Large intestine (tissue), 12 donors: ENCODE measurements at places on chromosomes 5 and 9. TPM values are rescaled to one million over a fixed set of nuclear protein-coding genes. Genes with fewer than 3 reads are reported as not detected.

DNA sequence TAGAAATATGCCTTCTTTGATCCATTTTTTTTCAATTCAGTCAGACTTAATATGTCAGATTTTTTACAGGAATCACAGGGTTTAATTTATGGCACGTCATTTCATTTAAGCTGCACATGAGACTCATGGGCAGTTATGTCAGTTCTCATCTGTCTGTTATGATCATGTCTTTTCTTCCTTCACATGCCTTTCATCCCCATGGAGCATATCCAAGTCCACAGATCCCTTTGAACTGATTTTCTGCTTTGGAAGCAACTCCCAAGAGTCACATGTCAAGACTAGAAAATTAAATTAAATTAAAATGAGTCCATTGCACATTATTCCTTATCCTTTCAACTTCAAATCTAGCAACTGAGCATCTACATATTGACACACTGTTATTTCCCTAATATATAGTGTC lies 1274.0 kb upstream of the C9orf72 start:
- H3K27ac ChIP-seq, result no peak overlapping the region
- DNase-seq, result no peak
- no peaks in the 10 kb centered on the region for H3K4me1 ChIP-seq
- no peaks in the 10 kb centered on the region for H3K27me3 ChIP-seq
- no peak overlapping the region for H3K4me3 ChIP-seq

GRCh38 chr9:129853614-129854013 lies 18.4 kb downstream of the USP20 start:
- no peak for DNase-seq
- H3K27me3 ChIP-seq, result no peaks in the 10 kb centered on the region
- H3K4me3 ChIP-seq, result no peak overlapping the region
- peaks cover 59% of the 10 kb centered on the region for H3K36me3 ChIP-seq

GRCh38 chr5:35988529-35988928 lies 2.7 kb downstream of the UGT3A1 start:
- H3K27ac ChIP-seq, result no peak overlapping the region
- no peaks in the 10 kb centered on the region for H3K27me3 ChIP-seq
- peaks cover 10% of the 10 kb centered on the region for H3K4me1 ChIP-seq

GRCh38 chr5:147750065-147750464 lies 32.5 kb downstream of the JAKMIP2 start:
- no peak overlapping the region for H3K27ac ChIP-seq
- H3K4me1 ChIP-seq, result no peaks in the 10 kb centered on the region
- no peak overlapping the region for H3K4me3 ChIP-seq
- no peaks in the 10 kb centered on the region for H3K36me3 ChIP-seq

DNA sequence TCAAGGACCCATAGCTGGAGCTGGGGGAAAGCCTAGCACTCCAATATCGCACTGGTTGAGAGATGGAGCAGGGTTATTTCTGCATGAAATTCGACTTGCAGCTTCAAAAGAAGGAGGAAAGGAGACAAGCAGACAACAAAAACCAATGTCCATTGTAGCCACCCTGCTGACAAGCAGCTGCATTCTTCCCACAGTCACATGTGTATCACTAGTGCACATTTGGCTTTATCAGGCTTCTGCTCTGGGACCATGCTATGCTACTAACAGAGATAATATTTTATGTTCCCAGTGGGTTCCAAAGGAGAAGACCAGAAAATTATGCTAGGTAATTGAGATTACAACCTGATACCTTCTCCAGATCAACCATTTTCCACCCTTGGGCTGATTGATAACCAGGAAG lies 59.7 kb downstream of the MFAP3 start:
- no peaks in the 10 kb centered on the region for H3K4me1 ChIP-seq
- H3K4me3 ChIP-seq, result no peak overlapping the region

- DNase-seq, result no peak
- H3K27me3 ChIP-seq, result no peaks in the 10 kb centered on the region
- H3K4me3 ChIP-seq, result peak overlapping the region; percentile 85
- H3K4me1 ChIP-seq, result peaks cover 11% of the 10 kb centered on the region
- H3K36me3 ChIP-seq, result peaks cover 3% of the 10 kb centered on the region
These were observed 1.1 kb downstream of the FKBP15 start for GRCh38 chr9:113219969-113220368.

GRCh38 chr9:16192403-16193017 lies 639.7 kb downstream of the CCDC171 start:
- no peak overlapping the region for H3K4me3 ChIP-seq
- peaks cover 5% of the 10 kb centered on the region for H3K4me1 ChIP-seq
- H3K36me3 ChIP-seq, result no peaks in the 10 kb centered on the region
- H3K27ac ChIP-seq, result no peak overlapping the region

DNA sequence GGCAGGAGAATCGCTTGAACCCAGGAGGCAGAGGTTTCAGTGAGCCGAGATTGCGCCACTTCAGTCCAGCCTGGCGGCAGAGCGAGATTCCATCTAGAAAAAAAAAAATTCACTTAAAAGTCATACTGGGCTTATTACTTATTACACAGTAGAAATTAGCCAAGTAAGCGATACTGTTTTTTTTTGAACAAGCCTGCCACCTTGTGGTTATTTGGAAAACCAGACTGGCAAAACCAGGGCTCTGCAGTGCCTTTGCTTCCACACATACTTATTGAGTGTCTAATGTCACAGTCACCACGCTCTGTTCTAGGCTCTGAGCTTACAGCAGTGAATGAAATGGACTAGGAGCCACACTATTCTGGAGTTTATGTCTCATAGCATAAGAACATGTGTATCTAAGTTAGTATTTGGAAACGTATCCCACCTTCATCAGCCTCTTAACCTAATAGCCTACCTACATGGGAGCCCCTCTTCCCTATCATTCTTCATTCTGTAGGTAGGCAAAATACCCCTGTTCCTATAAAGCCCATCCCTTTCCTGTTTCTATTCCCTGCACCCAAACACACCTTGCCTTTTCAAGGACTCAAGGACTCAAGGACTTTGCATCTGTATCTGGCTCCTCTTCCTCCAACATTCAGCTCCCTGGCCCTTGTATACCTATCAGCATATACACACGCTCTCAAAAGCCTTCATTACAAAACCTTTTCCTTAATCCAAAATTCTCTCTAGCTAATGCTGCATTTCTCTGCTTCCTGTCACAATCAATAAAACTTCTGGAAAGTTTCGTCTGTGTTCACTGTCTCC lies 13.9 kb upstream of the BASP1 start:
- DNase-seq, result peak; percentile 58
- H3K4me1 ChIP-seq, result no peaks in the 10 kb centered on the region
- no peak overlapping the region for H3K27ac ChIP-seq
- H3K36me3 ChIP-seq, result no peaks in the 10 kb centered on the region
- no peak overlapping the region for H3K4me3 ChIP-seq

- H3K36me3 ChIP-seq, result no peaks in the 10 kb centered on the region
- H3K27ac ChIP-seq, result no peak overlapping the region
- no peak overlapping the region for H3K4me3 ChIP-seq
- no peak for DNase-seq
- no peaks in the 10 kb centered on the region for H3K4me1 ChIP-seq
These were observed 146.1 kb downstream of the GAS1 start for GRCh38 chr9:86801246-86801645.

- H3K27ac ChIP-seq, result no peak overlapping the region
- no peak for DNase-seq
- H3K27me3 ChIP-seq, result no peaks in the 10 kb centered on the region
- H3K36me3 ChIP-seq, result no peaks in the 10 kb centered on the region
- no peak overlapping the region for H3K4me3 ChIP-seq
- H3K4me1 ChIP-seq, result no peaks in the 10 kb centered on the region
These were observed 193.7 kb downstream of the TSSK1B start for GRCh38 chr5:113240951-113241726.

DNA sequence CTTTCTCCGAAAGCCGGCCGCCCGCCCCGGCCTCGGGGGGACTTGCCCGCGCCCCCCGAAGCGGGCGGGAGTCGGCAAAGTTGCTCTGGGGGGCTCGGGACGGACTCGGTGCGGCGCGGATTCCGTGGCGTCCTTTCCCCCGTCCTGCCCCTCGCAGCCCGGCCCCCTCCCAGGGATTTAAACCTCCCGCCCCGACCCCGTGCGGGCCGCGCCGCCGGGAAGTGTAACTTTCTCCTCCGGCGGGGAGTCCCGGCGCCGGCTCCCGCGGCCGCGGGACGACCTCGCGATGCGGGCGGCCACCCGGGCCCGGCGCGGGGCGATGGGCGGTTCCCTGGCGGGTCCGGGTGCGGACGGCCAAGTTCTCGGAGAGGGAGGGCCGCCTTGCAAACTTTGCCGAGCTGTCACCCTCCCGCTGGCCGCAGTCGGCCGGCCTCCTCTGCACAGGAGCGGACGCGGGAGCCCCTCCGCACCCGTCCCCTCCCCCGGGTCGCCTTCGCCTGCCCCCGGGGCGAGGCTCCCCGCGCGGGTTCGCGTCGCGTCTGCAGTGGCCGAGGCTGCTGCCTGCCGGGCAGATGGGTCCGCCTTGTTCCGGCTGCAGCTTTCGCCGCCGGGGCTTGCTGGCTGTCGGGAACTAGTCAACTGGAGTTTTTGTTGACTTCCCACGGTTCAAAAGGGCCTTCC lies 732 bp downstream of the PBX3 start:
- peaks cover 35% of the 10 kb centered on the region for H3K27me3 ChIP-seq
- H3K4me1 ChIP-seq, result peaks cover 11% of the 10 kb centered on the region
- no peak overlapping the region for H3K27ac ChIP-seq
- H3K36me3 ChIP-seq, result no peaks in the 10 kb centered on the region
- no peak for DNase-seq

DNA sequence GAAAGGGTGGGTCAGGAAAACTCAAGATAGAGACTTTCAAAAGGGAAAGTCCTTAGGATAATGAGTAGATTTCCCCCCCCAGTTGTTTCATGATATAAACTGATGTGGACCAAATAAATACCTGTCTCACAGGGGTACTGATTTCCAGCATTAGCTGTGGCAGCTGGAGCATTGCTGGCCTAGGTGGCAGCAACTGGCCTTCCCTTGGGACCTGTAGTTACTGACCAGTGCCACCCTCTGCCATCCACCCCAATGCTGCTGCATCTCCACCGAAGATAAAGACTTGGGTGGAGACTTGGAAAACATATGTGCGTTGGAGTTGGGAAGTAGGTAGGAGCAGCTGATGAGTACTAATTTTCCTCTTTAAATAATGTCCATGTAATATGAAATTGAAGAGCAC lies 71.8 kb downstream of the SYK start:
- H3K27ac ChIP-seq, result no peak overlapping the region
- no peak overlapping the region for H3K4me3 ChIP-seq
- DNase-seq, result no peak

GRCh38 chr5:174721530-174722432 lies 2.6 kb upstream of the MSX2 start:
- H3K36me3 ChIP-seq, result no peaks in the 10 kb centered on the region
- no peak overlapping the region for H3K27ac ChIP-seq
- no peak for DNase-seq
- H3K4me1 ChIP-seq, result peaks cover 10% of the 10 kb centered on the region
- peaks cover 89% of the 10 kb centered on the region for H3K27me3 ChIP-seq
- no peak overlapping the region for H3K4me3 ChIP-seq

DNA sequence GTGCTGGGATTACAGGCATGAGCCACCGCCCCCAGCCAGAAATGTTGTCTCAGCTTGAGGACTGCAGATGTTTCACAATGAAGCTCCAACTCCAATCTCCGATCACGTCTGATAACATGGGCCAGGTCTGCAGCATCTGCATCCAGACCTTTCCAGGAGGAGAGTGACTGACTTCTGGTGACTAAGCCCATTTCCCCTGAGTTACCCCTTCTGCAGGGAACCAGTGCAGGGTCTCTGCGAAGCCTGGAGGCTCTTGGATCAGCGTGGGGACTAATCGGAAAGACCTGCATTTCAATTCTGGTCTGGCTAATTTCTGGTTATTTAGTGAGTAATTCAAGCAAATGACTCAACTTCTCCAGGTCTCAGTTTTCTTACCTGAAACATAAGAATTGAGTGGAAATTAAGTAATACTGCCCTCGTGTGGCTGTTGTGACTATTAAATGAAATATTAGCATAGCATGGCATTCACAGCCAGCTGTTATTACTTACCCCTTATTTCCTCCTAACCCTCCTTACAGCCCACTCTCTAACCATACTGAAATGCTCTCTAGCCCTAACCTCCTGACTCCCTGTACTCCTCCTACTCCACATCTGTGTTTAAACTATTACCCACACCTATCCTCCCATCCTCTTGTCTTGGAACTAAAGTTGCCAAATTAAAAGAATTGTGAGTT lies 2.2 kb upstream of the GNPDA1 start:
- no peaks in the 10 kb centered on the region for H3K36me3 ChIP-seq
- H3K4me3 ChIP-seq, result no peak overlapping the region
- H3K27me3 ChIP-seq, result no peaks in the 10 kb centered on the region

- H3K36me3 ChIP-seq, result no peaks in the 10 kb centered on the region
- no peaks in the 10 kb centered on the region for H3K4me1 ChIP-seq
- no peak overlapping the region for H3K27ac ChIP-seq
- peaks cover 4% of the 10 kb centered on the region for H3K27me3 ChIP-seq
- DNase-seq, result no peak
- H3K4me3 ChIP-seq, result no peak overlapping the region
These were observed 28.9 kb downstream of the CCDC187 start for GRCh38 chr9:136274786-136275654.

GRCh38 chr5:82918311-82919031 lies 158.7 kb downstream of the TMEM167A start:
- no peaks in the 10 kb centered on the region for H3K4me1 ChIP-seq
- H3K27ac ChIP-seq, result no peak overlapping the region
- no peaks in the 10 kb centered on the region for H3K27me3 ChIP-seq
- no peak for DNase-seq

DNA sequence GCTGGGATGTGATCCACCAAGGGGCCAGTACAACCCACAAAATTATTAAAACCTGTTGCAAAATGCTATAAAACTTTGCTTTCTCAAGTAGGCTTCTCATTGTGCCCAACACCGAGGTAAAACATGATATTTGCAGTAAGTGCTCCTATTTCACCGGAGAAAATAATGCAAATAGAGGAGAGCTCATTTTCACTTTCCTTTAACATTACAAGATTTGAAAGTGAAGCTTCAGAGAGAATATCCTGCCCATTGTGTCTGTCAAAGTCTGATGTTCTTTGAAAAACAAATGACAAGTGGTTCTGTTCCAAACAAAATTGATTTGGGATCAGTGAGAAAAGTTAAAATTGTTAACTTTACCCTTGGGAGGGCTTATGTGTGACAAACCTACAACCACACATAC lies 287.1 kb downstream of the KCNN2 start:
- H3K4me3 ChIP-seq, result no peak overlapping the region
- H3K27ac ChIP-seq, result no peak overlapping the region
- H3K36me3 ChIP-seq, result no peaks in the 10 kb centered on the region
- no peaks in the 10 kb centered on the region for H3K4me1 ChIP-seq

The KIF20A gene
- 13.8 TPM for polyA plus RNA-seq

The CKS2 gene
- 95.6 TPM for polyA plus RNA-seq

The UHRF2 gene
- 52.3 TPM for polyA plus RNA-seq

The IL4 gene
- polyA plus RNA-seq, result not detected

The SLC45A2 gene
- polyA plus RNA-seq, result 0.12 TPM

The MACROH2A1 gene
- 312 TPM for polyA plus RNA-seq

The PDE6A gene
- polyA plus RNA-seq, result 1.0 TPM

The C9 gene
- 0.04 TPM for polyA plus RNA-seq
